ENCODE measurements at places on chromosomes 7 and 10.
A peak's percentile ranks its signal among the peaks of the same experiment; 100 is the strongest.

- DNase-seq: peak; percentile 7
Measured at GRCh38 chr10:86659161-86659691, 4.9 kb downstream of the OPN4 start.

DNA sequence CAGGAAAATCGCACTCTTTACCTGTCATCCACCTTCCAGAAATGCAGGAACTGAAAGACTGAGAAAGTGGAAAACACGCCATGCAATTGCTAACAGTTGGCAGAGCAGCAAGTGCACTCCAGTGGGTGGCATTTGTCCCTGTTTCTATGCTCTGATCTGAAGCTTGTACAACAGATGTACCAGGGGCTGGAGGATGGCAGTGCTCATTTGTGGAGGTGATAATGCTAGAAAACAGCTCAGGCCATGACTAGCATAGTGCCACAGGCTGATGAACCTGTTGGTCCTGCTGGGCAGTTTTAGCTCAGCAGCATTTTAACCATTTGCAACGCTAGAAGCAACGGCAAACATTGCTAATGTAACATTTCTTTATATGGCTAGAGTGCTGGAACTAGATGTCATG lies 199.9 kb upstream of the NRP1 start:
- no peak for DNase-seq

- DNase-seq: no peak
Measured at GRCh38 chr7:137882261-137882668, 35.5 kb upstream of the DGKI start.

DNA sequence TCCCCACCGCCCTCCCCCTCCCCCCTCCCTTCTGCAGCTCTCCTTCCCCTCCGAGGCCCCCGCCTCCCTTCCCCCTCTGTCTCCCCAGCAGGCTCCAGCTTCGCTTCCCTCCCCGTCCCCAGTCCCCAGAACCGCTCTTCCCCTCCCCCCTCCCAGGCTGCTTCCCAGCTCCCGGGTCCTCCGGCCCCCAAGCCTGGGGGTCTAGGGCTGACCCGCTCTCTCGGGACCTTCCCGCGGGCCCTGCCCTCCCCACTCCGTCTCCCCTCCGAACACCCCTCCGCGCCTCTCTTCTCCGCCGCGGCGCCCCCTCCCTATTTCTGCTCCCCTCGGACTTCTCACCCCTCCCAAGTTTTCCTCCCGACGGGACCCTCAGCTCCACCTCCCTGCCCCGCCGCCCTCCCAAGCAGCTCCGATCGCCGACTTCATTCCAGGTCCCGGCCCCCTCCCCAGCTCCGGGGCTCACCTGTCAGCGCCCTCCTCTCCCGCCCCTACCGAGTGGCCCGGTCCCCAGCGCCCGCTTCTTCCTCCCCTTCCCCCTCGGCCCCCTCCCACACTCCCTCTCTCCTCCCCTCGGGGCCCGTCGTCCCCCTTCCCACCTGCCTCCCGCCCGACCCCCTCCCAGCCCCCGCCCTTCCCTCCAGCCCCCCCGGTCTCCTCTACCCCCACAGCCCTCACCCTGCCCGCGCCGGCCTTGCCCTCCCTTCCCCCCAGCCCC lies 990 bp downstream of the ZNF467 start:
- DNase-seq: peak; percentile 38

GRCh38 chr7:24921362-24921679 lies 58.7 kb downstream of the OSBPL3 start:
- DNase-seq: no peak

- no peak for DNase-seq
Measured at GRCh38 chr7:155521743-155522398, 24.5 kb downstream of the CNPY1 start.

GRCh38 chr7:3691478-3692158 lies 390.6 kb downstream of the SDK1 start:
- DNase-seq: no peak

- DNase-seq: no peak
Measured at GRCh38 chr7:1781369-1781768, 111.3 kb downstream of the ELFN1 start.
